ENCODE measurements at places on chromosomes 6 and 20.

- DNase-seq, result no peak
These were observed 366.1 kb upstream of the SOX4 start for GRCh38 chr6:21227486-21227885.

DNA sequence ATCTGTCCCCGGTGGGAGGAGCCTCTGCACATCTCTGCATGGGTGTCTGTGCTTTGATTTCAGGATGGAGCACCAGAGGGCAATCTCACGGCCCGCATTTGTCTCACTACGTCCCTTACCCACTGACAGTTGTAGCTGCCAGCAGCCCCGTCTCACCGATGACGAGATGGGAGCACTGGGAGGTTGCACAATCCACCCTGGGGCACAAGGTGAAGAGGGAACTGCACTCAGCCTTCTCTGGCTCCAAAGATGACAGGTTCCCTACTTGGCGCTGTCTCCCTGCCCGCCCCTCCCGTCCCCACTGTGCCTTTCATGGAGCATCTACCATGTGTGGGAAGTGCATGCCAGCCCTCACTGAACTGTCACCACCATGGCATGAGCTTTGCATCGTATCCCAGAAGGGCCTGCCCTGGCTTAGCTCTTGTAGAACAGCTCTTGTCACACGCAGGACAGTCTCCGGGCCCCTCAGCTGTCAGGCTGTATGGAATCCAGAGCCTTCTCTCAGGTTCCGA is 99.9 kb upstream of the PMEPA1 start:
- DNase-seq, result no peak

DNA sequence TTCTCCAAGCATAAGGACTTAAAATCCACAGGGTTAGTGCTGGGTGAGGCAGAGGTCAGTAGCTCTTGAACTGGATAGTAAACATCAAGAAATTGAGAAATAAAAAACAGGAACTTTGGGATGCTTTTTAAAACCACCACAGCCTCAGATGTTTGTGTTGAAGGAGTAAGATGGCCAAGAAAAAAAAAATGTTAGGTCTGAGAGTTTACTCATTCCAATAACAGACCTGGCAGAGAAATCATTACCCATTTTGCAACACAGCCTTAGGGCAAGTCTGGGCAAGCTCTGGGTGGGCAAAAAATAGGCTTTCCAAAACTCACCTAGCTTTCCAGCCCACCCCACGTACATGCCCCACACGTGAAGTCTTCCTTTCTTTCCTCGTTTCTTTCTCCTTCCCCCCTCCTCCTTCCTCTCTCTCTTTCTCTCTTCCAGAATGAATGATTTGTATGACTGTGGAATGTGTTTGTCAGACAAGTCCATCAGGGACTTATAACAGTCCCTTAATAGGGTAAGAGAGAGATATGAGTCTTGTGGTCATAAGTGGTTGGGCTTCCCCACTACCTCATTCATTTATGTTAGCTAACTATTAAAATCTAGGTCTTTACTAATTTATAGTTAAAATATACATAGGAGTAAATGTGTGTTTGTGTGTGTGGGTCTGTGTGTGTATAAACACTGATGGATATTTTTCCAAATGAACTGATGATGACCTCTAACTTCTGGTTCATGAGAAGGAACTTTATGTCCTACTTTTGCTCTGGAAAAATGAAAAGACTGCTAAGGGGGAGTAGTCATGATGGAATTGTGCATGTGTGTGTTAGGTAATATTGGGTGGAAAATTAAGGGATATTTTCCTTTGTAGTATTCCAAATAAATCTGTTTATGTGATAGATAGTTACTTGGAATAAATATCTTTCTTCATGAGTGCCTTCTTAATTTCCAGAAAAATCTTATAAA is 18.0 kb upstream of the DSE start:
- no peak for DNase-seq

- DNase-seq, result no peak
These were observed 1235.5 kb upstream of the CITED2 start for GRCh38 chr6:140609956-140610355.

GRCh38 chr20:5789827-5790226 is 39.6 kb downstream of the SHLD1 start:
- no peak for DNase-seq

DNA sequence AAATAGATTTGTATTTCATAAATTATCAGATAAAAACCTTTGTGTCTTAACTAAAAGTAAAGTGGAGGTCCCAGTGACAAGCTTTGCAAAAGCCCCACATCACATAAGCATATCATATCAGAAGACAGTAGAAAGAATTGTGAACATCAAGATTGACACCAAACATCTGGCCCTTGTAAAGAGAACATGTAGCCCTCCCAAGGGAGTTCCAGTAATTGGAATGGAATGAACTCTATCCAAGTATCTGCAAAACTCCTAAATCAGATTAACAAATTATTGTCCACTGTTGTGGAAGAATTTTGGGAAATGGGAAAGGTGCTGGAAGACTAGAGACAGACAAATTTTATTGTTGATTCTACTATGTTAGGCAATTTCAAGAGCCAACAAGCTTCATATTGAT is 268.8 kb downstream of the KCNQ5 start:
- DNase-seq, result no peak

GRCh38 chr20:58216334-58216733 is 12.1 kb downstream of the ANKRD60 start:
- DNase-seq, result no peak

DNA sequence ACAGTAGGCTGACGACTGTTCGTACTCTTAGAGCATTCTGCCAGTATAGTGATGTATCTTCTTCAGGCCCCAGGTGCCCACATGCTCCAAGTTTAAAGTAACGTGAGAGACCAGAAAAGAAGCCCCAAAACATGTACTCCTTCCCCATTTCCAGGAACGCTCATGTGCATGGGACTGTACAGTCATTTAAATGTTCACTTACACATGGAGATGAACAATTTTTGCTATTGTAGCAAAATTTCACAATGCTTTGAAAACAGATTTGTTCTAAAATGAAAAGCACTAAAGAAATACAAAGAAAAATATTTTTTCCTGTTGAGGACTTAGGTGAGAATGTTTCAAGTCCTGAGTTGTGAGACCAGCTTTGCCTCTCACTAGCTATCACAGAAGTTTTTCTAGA is 269.3 kb upstream of the PRDM1 start:
- DNase-seq, result no peak

- no peak for DNase-seq
These were observed 18.4 kb downstream of the POPDC3 start for GRCh38 chr6:105161421-105161820.

DNA sequence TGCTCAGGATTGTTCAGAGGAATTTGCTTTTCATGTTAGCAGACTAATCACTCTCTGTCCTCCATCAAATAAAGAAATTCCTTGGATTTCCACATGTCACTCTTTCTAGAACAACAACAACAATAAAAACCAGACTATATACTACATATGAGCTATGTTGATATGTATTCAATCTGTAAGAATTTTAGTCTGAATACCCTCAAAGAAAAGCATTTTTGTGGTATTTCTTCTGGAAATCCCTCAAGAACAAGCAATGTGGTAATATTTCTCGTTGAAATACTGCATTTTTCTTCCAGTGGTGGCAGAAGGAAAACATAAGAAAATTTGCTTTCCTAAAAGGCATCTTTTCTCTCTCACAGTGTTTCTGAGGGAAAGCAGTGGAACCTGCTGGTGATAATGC is 312.6 kb upstream of the RSPO3 start:
- DNase-seq, result no peak

DNA sequence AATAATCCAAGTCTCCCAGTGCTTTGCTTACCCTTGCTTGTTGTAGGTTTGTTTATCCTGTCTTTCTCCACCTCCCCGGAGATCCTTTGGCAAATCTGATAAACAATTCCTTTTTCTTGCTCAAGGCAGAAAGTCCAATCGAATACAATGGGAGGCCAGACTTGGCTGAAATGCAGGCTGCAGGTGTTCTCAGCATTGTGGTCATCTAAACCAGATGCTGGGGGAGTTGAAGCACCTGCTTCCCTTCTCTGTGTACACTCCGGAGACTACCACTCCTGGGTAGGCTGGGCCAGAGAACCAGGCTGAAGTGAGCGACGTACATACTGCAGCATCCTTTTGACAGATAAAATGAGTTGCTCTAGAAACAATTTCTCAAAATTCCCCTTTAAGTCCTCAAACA is 82.6 kb upstream of the PREP start:
- no peak for DNase-seq

GRCh38 chr20:51531141-51531710 is 11.3 kb downstream of the NFATC2 start:
- DNase-seq, result peak; percentile 60

- DNase-seq, result peak; percentile 7
These were observed 89.2 kb downstream of the ARID1B start for GRCh38 chr6:156866220-156867015.

- no peak for DNase-seq
These were observed 84.2 kb downstream of the CEBPB start for GRCh38 chr20:50274570-50275430.

DNA sequence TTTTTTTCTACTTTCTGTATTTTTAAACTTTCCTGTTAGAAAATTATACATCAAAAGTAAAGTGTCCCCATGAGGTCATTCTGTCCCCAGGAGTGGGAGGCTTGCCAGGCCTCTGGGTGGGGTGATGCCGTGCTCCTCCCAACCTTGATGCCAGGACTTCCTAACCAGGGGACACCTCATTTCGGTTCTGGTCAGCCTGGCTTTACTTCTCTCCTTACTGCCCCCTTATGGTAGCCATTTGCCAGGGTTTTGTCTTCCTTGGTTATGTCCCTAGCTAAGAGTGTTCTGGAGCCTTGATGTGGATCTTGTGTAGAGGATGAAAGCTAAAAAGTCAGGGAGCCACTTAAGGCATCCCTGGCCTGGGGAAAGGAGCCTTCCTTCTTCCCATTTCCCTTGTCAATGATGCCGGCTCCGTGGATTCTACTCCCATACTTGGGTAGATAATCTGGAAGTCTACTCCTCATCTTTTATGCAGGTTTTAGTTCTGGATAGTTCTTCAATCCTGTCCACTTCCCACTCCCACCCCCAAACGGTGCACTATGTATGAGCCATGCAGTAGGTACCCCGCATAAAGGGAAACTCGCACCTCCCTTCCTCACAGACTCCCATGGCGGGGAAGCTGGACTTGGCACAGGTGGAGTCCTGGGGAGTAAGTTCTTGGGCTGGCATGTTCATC is 164.1 kb upstream of the SALL4 start:
- DNase-seq, result no peak

- DNase-seq, result no peak
These were observed 583.7 kb downstream of the EPM2A start for GRCh38 chr6:145151624-145152023.

- DNase-seq, result no peak
These were observed 15.4 kb downstream of the TAAR1 start for GRCh38 chr6:132643547-132643946.

- no peak for DNase-seq
These were observed 153.1 kb upstream of the SIM1 start for GRCh38 chr6:100617633-100618350.
